T1000 (cell line): ENCODE measurements at places on chromosomes 5 and 9.

DNA sequence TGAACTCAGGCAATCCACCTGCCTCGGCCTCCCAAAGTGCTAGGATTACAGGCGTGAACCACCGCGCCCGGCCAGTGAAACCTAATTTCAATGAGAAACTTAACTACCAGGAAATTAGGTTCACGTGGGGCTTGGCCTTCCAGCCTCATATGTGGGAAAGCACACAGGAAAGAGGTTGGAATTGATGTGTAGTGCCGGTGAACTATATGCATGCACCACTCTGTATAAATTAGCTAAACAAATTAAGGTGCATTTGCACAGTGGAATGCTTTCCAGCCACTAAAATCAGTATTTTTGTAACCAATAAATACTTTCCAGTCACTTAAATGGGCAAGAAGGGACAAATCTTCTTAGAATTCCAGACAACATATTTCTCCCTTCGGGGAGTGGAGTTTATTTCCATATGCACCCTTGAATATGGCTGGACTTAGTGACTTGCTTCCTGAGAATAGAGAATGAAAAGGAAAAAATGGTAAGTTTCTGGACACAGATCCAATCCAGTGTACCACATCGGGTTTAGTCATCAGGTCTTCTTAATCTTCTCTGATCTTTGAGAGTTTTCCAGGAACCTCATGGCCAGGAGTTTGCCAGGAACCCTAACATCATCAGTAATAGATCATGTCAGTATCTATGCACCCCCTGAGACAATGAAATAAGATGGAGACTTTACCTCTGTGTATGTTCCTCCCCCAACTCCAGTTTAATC lies 24.9 kb downstream of the ATOX1 start:
- no peak for DNase-seq

DNA sequence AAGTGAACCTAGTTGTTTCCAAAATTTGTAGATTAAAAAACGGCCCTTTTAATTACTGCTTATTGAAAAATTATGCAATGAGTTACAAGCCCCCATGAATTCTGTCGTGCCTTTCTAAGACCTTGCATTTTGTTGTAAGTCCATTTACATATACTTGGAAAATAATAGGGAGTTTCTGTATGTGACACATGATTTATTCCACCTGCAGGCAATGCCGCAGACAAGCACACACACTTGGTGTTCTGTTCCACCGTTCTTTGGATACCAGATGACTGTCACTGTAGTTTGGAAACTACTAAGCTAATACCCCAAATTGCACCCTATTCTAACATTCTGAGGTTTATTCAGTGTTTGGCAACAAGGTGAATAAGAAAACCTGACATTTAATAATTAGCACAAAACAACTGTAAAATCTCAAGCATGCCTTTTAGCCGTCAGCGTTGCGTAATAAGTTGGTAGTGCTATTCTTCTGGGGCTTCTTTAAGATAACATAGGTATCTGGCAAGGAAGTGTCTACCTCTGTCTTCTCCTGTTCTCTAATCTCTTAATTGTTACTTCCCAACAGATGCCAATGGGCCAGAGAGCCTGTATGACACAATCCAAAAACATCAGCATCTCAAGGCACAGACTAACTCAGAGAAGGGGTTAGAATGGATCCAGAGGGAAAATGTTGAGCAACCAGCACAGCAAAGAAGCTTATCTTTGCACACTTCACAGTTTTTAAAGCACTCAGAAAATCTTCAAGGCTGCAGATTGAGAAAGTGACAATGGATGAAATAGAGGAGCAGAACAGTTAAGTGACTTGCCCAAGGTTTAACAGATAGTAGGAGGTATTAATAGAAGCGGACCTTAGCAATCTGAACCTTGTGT lies 48.2 kb upstream of the DPYSL3 start:
- no peak for DNase-seq

DNA sequence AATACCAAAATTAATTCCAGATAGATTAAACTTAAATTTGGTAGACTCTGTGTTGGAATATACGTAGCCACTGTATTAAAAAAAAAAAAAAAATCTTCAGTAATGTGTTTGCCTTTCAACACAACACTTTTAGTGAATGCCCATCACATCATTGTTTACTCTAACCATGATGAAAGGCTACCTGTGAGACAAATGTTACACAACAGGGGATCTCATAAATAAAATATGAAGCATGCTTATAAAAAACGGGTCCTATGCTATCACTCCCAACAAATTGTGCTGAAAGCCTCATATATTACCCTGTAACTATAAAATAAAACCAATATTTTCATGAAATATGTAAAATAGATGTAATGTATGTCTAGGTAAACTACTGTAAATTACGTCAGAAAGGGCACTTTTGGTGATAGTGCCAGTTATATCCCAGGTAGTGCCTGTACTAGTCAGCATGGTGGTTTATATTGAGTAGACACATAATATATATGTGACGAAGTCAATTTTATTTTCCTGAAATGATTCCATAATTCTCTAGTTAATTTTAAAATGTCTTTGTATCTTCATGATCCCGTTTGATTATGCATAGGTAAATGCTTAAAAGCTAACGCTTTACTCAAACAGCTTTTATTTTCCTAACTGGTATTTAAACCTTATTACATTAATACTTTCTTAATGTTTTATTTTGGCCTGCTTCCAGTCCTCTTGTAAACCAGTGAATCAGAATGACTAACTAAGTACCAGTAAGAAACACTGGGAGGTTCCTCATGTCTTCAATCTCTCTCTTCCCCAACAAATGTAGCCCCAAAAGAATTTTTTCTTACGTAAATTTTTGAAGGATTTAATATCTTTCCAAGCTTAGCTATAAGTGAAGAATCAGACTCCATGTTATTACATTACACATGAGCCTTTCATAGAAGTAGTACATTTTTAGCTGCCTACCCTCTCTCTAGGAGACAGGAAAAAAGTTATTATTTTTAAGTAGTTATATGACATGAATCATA lies 420.3 kb downstream of the GABRG2 start:
- no peak for DNase-seq

- no peak for DNase-seq
These were observed 2.3 kb downstream of the MAN2A1 start for GRCh38 chr5:109691996-109692395.

- DNase-seq: no peak
These were observed 220.3 kb downstream of the SEMA5A start for GRCh38 chr5:9325549-9325948.

GRCh38 chr9:93086447-93087224 lies 9.4 kb upstream of the CARD19 start:
- no peak for DNase-seq

DNA sequence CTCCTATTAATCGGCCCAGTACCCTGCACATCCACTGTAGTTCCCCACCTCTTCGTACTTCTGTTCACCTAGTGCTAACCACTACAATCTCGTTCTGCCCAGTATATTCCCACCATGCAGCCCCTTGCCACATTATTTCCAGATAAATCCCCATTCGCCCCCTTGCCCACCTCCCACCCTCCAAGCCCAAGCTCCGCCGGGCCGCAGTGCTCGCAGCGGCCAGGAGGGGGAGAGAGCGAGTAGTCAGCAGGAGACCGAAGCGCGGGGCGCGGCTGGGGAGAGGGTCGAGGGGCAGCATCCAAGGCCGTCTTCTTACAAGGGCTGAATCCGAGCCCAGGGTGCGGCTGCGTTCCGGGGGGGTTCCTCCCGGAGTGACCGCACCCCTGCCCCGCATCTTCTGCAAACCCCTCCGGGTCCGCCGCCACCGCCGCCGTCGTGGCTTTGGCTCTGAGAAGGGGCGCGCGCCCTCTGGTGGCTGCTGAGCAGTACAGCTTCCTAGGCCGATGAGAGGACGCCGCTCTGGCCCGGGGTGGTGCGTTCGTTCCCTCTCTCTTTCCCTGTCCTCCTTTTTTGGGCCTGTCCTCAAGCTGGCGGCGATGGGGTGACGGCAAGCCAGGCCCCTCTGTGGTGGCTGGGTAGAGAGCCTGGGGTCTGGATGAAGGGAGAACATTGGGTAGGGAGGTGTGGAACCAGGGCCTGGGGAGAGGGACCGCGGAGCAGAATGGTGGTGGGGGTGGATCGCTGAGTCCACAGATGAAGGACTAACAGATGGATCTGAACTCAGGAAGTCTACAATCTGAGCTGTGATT lies 30.0 kb upstream of the PSD2 start:
- DNase-seq: peak; percentile 79

DNA sequence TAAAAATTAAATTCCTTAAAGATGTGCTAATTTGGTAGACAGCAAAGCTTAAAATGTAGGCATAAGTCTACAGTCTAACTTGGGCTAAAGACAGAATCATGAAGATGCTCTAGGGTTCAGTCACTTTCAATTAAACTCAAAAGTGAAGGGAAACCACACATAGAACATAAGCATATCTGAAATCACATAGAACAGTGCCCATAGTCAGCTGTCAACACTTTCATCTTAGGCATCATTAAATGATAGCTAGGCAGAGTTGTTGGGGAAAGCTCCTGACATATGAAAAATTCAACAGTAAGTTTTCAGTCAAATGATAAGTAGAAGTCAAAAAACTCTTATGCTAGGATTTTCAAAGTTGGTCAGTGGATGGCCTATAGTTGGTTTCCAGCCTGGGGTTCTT lies 11.0 kb downstream of the DAB2 start:
- DNase-seq: no peak

DNA sequence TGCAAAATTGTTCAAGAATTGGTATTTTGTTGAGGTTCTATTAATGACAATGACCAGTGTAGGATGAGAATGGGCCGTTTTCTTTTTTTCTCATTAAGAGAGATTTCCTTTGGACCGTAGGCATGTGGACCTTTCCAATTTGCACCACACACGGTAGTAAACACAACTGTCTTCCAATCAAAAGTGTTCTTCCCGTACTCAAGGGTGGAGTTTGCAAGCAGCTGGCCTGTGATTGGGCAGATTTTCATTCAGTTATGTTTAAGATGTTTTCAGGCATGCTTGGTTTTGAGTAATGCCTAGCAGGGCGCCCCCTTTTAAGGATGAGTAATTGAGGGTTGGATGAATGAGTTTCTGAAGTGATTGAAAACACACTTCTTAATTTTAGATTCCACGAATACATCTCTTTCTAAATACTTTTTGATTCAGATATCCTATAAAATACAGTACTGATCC lies 2.5 kb downstream of the KDM3B start:
- DNase-seq: peak; percentile 36

DNA sequence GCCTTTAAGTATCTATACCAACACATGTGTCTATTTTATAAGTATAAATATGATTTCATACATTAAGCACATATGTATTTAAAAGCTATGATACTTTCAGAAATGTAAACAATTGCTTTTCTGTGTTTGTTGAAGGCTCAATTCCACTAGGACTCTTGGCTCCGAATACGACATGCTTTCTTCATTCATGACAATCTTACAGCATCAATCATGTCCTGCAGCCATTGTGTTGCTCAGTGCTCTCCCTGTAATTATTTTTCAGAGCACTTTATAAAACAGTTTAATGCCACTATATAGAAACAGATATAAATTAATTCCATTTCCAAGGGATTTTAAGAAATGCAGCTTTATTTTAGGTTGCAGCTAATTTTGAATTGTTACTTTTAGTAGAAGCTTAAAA lies 167.3 kb downstream of the TAF11L14 start:
- DNase-seq: no peak

- no peak for DNase-seq
These were observed 190.2 kb downstream of the ERCC6L2 start for GRCh38 chr9:96065482-96066251.
